H4 (cell line): ENCODE measurements at places on chromosomes 3 and 15.
A peak's percentile ranks its signal among the peaks of the same experiment; 100 is the strongest.

- DNase-seq, result no peak
These were observed 5.6 kb downstream of the CEP70 start for GRCh38 chr3:138588445-138588844.

GRCh38 chr15:48112242-48112641, 8.5 kb upstream of the SLC24A5 start:
- no peak for DNase-seq

DNA sequence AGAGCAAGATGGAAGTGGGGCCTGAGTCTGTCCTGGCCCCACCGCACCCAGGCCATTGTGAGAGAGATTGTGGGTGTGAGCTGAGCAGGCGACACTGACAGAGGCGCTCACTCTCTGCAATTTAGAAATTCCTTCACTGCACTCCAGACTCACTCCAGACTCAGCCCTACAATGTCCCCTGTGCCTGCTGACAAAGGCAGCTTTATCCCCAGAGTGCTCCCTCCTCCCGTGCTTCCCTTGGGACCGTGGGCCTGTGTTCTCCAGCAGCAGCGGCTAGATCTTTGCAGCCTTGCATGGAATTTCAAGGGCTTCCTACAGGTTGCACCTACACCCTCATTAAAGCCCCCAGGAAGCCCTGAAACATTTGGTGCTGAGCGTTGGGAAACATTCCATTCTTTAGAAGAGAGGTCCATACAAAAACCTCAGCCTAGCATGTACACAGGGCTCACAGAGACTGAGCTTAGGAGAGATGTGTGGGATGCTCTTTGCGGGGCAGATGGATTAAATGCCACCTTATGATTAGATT, 1.3 kb upstream of the IL16 start:
- DNase-seq, result no peak

GRCh38 chr3:73010158-73010557, 13.5 kb downstream of the PPP4R2 start:
- no peak for DNase-seq

DNA sequence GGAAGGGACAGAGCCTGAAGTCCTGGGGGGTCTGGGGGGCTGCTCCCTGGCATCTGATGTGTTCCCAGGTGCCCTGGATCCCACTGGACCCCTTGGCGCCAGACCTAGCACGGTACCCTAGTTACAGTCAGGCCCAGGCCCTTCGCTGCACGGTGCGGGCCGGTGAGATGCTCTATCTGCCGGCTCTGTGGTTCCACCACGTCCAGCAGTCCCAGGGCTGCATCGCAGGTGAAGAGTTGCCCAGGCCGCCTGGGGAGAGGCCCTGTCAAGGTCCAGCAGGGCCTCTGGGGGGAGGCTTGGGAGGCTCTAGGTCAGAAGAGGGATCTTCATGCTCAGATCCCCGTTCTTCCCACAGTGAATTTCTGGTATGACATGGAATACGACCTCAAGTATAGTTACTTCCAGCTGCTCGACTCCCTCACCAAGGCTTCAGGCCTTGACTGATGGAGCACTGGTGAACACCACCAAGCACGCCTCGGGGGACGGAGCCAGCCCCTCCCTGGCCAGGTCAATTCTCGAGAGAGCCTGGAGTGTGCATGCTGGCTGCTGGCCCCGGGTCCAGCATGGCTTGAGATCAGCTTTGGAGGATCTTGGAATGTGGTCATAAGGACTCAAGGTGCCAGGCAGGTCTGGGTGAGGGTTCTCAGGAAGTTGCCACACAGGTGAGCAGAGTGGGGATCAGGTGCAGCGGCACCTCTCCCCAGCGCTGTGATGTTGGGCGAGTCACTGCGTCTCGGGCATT, 1.8 kb upstream of the PLA2G4B start:
- DNase-seq, result no peak

DNA sequence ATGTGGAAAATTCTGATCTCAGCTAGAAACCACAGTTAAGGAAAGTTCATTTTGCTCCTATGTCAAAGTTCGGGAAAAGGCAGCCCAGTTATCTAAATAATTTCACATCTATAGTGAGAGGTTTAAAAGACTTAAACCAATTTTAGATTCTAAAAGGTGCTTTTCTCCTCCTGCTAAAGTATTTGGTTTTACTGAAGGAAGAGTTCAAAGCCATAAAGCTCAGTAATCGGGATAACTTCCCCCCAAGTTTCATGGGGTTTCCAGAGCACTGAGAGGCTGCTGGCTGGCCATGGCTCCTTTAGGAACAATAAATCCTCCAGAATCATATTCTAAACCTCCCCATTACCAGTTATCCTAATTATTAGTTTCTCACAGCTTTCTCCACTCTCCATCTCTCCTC, 38.2 kb downstream of the ZIC4 start:
- no peak for DNase-seq

GRCh38 chr3:84965141-84965540, 6.4 kb downstream of the CADM2 start:
- DNase-seq, result peak; percentile 22

- no peak for DNase-seq
These were observed 121.6 kb downstream of the NFKBIZ start for GRCh38 chr3:101970905-101971304.

DNA sequence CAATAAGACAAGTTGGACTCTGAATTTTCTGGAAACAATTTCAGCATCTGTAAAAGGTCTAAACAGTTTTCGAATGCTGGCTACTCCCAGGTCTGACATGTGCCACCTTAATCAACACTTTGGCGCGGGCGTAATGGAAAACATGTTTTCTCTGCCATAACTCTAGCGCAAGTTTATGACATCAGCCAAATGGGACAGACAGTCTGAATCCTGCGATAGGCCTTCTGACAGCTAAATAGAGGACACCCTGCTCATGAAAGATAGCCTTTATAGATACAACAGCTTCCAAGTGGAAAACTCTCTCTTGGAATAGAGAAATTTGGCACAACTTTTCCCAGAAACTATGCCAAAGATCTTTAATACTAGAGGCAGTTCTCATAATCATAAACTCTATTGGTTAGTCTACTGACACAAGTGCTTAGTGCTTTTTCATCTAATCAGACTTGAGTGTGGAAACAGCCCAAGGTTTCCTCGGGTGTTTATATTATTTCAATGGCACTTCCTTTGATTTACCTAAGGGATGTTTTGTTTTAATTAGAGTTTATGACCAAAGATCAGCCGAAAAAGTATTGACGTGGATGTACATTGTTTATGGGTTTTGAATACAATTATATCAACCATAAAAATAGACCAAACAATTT, 120.1 kb upstream of the DPH6 start:
- no peak for DNase-seq

GRCh38 chr3:58536501-58537411, at the start of gene ACOX2:
TSS of gene ACOX2 (minus strand) at chr3:58537190. CDS start at chr3:58535106, 2,084 bp downstream.
- no peak for DNase-seq

GRCh38 chr3:58625196-58625824, 41.3 kb downstream of the FAM3D start:
- DNase-seq, result no peak

DNA sequence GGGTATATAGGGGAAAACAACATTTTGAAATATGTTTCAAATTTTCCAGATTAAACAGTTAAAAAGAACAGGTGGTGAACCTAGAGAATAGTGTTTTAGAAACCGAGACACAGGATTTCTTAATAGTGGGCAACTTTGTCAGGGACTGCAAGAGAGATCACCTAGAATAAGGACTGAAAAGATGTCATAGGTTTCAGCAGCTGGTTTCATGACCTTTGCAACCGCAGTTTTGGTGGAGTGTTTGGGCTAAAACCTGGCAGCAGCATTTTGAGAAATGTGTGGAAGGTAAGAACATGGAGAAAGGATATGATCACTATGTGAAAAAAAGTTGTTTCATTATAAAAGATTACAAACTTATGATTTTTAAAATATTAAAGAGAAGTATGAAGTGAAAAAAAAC, 34.9 kb downstream of the PRKCI start:
- DNase-seq, result no peak

GRCh38 chr15:65583701-65584100, 27.2 kb downstream of the INTS14 start:
- peak; percentile 53 for DNase-seq

GRCh38 chr3:157300981-157301663, 135.5 kb upstream of the PTX3 start:
- no peak for DNase-seq

DNA sequence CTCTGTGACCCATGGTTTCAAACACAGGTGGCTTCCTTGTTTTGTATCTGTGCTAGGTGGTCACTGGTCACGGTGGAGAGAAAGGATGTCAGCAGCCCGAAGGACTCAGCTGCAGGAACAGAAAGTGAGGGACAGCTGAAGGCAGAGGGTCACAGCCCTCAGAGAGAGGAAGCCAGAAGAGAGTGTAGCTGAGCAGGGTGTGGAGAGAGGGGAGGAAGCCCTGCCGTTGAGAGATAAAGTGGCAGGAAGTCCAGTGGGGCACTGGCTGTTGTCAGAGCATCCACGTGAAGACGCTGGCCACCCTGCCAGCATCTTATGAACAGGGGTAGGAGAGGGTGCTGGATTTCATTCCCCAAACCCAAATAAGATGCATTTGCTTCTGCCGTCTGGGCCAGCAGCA, 36.9 kb downstream of the LIMD1 start:
- no peak for DNase-seq

GRCh38 chr15:33453761-33454160, 143.0 kb downstream of the RYR3 start:
- DNase-seq, result no peak

DNA sequence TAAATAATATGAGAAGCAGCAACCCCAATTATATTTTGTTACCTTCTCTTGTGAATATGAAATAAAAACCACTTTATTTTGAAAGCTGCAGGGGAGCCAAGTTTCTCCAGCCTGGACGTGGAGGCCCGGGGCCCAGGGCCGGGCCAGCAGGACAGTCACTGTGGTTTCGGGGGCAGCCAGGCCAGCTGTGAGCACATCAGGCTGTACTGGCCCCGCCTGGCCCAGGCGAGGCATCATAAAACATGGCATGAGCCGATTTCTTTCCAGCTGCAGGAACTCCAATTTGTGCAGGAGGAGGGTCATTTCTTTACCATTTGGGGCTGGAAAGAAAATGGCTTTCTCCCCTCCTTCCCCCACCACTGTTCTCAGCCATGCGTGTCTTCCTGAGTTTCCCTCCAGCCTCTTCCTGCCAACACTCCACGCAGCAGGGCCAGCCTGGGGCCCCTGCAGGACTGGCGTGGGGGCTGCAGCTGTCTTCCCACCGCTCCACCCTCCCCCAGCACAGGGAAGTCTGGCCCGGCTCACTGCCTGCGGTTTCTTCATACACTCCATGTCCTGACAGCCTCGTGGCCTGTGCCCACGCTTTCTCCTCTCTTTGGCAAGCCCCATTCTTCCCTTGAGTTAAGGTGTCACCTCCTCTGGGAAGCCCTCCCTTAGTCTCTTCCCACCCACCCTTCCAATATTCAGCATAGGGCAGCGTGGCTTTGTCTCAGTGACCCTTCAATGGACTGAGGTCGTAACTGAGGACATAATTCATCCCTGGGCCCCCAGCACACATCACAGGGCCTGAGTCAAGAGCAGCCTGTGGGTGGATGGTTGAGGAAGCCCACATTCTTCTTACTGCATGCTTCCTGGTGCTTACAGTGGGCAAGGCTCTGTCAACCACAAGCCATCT, 135.8 kb downstream of the CHSY1 start:
- no peak for DNase-seq

DNA sequence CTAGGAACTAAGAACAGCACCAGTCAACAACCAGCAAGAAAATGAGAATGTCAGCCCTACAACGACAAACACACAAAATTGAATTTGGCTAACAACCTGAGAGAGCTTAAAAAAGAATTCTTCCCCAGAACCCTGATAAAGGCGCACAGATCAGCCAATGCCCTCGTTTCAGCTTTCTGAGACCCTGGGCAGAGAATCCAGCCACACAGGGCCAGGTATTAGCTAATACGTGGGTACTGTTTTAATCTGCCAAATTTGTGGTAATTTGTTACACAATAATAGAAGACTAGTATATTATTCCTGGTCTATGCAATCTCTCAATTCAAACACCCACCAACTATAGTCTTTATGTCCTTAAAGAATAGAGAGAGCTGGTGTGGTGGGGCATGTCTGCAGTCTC, 291.6 kb upstream of the GADL1 start:
- no peak for DNase-seq
